GM12891 (cell line): ENCODE measurements at places on chromosomes 16 and 17.

- peak; percentile 39 for DNase-seq
These were observed 1.1 kb downstream of the EPOP start for GRCh38 chr17:38673707-38674013.

DNA sequence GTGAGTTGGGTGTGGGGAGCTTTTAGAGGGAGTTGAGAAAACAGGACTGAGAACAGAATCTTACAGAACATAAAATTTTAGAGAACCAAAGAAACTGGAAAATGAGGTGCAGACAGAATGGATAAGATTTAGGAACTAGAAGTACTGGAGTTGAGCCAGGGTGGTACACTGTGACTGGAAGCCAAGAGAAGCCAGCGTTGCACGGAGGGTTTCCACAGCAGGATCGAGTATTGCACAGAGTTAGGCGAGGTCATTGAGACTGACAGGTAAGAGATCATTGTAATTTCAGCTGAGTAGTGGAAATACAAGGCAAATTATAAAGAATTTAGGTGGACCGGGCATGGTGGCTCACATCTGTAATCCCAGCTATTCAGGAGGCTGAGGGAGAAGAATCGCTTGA, 6.6 kb downstream of the GSDMA start:
- DNase-seq: no peak

GRCh38 chr17:71496552-71496951, 624.3 kb upstream of the SOX9 start:
- no peak for DNase-seq

GRCh38 chr17:49456183-49456965, 38.7 kb upstream of the NGFR start:
- DNase-seq: no peak

DNA sequence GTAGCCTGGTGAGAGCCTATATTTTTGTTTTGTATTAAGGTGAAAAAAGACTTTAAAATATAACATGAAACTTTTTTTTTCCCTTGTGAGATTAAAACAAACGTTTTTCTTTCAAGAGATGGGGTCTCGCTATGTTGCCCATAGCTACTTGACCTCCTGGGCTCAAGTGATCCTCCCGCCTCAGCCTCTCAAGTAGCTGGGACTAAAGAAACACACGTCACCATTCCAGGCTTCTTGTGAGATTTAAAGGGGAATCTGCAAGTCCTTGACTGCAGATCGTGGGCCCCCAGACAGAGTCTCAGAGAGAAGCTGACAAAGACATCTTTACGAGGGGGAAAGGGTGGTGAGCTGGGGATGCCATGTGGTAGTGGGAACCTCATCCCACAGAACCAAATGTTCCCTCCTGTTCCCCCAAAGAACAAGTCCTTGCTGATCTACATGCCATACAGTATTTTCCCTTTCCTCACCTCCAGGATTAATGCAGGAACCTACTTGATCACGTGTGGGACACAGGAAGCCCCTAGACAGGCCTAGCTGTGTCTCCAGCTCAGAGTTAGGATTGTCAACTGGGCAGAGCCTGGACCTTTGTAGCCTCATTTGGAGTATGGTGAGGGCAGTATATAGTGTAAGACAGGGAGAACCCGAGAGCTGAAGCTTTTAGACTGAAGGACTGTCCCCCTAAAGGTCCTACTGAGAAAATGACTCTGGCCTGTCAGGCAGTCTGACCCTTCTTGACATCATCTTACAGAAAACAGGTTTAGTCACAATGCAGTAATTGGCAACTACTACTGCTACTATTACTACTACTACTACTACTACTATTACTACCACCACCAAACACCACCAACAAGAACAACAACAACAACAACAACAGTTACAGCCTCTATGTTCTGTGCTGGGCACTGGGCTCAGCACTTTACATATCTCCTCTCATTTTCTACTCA, 4.1 kb downstream of the MAP3K14 start:
- DNase-seq: no peak
